Amniotic stem cell (primary cell): ENCODE measurements at places on chromosomes 6 and 20.

GRCh38 chr6:20455251-20455940, 53.7 kb downstream of the E2F3 start:
- DNase-seq = no peak

DNA sequence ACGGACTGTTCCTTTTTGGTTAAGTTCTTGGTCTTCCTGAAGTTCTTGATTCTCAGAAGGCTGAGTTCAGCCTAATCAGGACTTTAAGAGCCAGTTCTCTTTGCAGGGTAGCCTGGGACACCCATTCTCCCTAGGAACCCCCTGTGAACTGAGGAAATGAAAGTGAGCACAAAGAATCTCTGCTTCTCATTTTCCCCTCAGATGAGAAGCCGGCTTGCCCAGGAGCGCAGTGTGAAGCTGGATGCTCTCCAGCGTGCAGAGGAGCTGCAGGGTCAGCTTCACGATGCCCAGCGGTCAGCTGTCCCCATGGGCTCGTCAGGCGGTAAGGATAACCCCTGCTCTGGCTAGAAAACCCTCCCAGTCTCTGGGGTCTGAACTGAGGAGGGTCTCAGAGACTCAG, 34.0 kb downstream of the CD164 start:
- DNase-seq = no peak

DNA sequence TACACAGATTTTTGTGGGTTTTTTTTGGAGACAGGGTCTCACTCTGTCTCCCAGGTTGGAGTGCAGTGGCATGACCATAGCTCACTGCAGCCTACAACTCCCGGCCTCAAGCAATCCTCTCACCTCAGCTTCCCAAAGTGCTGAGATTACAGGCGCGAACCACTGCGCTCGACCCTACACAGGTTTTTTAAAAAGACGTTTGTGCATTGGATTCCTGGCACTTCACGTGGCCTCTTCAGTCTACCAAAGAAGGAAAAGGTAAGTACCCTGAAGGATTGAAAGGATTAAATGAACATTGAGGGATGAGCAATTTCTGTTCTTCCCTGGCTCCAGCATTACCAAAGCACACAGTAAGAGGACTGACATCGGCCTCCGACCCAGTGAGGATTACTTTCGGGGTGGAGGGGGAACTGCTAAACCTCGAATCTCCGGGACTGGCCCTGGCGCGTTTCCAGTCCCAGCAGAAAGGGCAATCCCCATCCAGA, 556 bp upstream of the YWHAB start:
- no peak for DNase-seq

DNA sequence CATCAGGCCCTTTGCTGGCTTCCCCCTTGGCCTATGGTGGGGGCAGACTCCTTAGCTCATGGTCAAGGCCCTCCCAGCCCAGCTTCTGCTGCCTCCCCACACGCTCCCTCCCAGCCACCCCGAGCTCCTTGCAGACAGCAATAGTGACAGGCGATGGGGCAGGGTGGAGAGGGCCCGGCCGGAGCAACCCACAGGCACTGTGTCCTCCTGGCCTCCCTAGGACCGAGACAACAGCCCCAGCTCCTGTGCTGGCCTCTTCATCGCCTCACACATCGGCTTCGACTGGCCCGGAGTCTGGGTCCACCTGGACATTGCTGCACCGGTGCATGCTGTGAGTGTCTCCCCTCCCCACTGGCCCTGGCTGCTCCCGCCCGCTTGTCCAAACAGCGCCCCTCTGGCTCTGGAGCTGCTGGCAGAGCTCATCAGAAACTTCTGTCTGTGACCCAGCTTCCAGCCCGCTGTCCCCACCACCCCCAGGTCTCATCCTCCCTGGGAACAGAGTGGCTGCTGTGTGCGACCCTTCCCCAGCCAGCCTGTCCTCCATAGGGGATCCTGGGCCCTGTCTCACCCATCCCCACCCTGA, 21.8 kb downstream of the NPEPL1 start:
- DNase-seq = no peak

DNA sequence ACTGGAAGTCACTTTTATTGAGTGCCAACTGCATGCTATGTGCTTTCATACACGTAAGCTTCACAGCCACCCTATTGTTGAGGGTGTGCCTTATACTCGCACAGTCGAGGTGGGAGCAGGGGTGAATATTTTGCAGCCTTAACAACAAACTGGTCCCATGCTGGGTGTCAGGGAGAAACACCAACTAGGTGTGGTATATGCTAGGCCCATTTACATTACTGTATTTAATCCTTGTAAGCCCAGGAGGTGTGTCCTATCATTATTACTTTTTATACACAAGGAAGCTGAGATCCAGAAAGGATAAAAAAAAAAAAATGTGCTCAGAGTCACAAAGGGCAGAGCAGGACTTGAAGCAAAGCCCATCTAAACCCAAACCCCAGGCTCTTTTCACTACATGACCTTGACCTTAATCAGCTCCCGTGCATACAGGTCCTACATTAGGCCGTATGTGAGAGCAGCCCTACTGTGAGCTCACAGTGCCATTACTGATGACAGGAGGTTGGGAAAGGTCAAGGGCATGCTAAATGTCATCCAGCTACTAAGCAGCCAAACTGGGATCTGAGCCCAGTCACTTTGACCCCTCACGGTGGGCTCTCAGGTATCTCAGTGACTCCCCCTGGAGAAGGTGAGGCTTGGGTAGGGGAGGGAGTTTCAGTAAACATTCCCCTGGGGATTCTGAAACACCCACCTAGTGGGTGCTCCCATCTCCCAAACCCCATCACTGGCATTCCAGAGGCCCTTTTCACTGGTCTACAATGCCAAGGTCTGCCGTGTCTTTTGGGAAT, 61.7 kb downstream of the BFSP1 start:
- no peak for DNase-seq

DNA sequence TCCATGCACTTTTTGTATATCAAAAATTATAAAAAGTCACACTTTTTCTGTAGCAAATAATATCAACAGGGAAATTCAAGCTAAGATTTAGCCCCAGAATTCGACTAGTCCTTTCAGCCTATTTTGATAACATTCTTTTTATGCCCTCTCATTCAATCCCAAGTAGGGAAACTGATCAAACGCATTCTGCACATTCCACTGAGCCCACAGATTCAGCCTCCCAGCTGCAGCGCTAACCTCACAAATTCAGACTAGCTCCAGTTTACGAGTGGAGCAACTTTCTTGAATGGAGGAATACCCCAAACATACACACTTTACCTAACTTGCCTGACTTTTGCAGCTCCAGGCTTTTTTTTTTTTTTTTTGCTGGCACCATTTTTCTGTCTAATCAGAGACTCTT, 70.3 kb upstream of the HEY2 start:
- no peak for DNase-seq

- no peak for DNase-seq
Measured at GRCh38 chr20:11411765-11412164, 505.9 kb upstream of the BTBD3 start.

DNA sequence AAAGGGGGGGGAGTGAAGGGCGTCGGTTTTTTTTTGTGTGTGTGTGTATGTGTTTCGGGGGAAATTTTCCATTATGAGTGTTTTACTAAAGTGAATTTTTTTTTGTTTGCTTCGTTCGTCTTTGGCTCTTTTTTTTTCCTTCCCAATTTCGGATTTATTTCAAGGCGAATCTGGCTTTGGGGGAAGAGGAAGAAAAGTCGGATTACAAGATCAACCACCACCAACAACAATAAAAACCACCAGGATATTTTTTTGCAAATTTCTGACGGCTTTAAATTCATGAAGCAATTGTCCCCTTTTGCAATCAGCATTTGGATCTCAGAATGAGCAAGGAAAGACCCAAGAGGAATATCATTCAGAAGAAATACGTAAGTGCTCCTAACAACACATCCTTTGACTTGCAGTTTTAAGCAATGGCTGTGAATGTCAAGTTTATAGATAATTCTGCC, 372 bp downstream of the JARID2 start:
- DNase-seq = no peak

- peak; percentile 89 for DNase-seq
Measured at GRCh38 chr6:158026054-158026900, 44.6 kb downstream of the SYNJ2 start.

DNA sequence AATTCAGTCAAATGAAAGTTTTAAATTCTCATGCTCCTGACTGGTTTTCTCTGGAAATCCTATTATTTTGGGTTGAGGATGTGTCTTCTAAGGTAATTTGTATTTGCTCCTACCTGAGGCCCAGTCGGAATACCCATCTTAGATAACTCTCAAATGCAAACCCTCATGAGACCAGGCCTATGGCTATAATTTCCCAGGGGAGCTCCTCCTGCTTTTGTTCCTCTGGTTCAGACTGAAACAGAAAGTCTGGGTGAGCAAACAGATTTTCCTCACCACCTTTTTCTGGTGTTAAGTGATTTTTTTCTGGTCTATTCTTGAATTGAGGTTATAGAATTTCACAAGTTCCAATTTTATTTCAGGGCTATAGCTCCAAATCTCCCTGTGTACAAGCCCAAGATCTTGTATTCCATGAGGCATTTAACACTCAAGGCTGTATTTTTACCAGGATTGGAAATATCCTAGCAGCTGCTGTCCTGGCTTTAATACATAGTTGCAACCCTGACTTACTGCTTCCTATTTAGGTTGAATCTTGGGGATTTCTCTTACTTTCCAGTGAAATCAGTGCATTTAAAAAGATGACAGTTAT, 169.1 kb upstream of the PTCHD4 start:
- DNase-seq = no peak

DNA sequence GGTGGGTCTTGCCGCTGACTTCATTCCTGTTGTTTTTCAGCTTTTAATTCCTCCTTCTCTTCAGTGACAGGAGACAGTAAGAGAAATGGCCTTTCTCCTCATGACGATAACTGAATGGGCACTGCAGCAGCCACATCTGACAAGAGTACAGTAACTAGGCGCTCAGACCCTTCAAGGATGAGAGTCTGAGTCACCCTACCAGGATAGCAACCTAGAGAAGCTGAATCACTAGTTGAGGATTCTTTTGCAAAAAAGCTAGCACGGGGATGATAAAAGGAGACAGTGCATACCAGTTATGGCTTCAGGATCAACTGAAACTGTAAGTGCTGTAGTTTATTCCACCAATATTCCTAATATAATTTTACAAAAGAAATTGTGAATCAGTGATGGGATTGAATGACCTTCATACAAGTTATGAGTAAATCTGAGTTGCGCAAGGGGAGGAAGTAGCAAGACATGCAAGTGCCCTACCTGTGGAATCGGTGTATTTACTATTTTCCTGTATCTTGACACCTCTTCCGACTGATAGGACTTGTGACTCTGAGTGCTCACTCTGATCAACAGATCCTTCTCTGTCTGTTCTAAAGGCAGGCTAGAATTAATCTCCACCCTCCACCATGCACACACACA, 161.8 kb upstream of the GRIK2 start:
- no peak for DNase-seq

DNA sequence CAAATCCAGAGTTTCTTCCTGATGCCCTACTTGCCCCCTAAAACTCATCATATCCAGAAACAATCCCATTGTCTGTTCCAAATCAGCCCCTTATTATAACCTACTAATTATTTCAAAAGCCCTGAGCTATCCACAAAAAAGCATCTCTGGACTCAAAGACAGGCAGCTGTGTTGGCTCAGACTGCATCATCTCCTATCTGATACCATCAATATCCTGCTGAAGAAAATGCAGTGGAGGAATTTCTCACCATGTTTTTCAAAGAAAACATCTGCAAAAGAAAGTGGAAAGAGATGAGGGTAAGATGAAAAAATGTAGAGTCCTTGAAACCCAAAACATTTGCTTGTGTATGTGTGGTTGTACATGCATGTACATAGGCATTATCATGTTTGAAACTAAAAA, 153.0 kb upstream of the DEFB112 start:
- DNase-seq = no peak

GRCh38 chr6:17101422-17102257, at the start of gene STMND1:
Gene STMND1, plus strand, starts transcription at chr6:17102050. Its CDS starts 208 bp downstream, at chr6:17102258.
- DNase-seq = no peak

- DNase-seq = no peak
Measured at GRCh38 chr6:154592199-154592860, 81.8 kb upstream of the CNKSR3 start.

- DNase-seq = peak; percentile 49
Measured at GRCh38 chr6:29653452-29654038, 3.3 kb upstream of the MOG start.

GRCh38 chr20:53668992-53669391, 75.4 kb upstream of the ZNF217 start:
- no peak for DNase-seq

GRCh38 chr6:41677124-41677921, 39.1 kb downstream of the MDFI start:
- DNase-seq = no peak

DNA sequence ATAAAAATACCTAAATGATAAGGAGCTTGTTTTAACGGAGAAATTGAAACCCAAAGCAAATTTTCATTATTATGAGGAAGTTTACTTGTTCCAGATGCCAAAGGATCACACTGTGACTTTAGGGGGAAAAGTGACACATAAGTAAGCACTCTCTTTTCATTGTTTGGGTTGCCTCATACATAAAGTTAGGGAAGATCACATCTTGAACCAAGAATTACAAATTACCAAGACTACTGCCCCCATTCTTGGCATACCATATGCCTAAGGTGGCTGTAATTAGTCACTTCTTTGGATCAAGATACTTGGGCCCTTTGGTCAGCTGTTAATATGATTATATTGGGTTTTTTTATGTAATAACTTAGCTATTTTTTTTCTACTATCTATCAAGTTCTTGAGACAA, 269.0 kb downstream of the COL12A1 start:
- DNase-seq = no peak

- DNase-seq = no peak
Measured at GRCh38 chr20:22214296-22214695, 370.1 kb downstream of the FOXA2 start.

GRCh38 chr6:13243033-13243432, 85.3 kb downstream of the TBC1D7 start:
- DNase-seq = no peak

- DNase-seq = no peak
Measured at GRCh38 chr6:75666592-75666991, 64.9 kb downstream of the SENP6 start.

DNA sequence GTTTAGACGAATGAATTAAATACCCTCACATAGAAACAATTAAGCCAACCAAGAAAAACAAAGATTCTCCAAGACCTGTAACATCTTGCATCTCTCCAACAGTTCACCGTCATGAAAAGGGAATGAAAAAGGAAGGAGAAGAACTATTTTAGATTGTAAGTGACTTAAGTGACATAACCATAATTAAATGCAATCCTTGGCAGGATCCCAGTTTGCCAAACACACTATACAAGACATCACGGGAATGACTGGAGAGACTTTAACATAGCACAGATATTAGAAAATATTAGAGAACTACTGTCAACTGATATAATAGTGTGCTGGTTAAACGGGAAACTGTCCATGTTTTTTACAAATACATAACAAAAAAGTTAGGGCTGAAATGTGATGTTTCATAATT, 22.2 kb downstream of the EPB41L2 start:
- no peak for DNase-seq
